NCI-H2081 (cell line): ENCODE measurements at places on chromosomes 7 and 10.

DNA sequence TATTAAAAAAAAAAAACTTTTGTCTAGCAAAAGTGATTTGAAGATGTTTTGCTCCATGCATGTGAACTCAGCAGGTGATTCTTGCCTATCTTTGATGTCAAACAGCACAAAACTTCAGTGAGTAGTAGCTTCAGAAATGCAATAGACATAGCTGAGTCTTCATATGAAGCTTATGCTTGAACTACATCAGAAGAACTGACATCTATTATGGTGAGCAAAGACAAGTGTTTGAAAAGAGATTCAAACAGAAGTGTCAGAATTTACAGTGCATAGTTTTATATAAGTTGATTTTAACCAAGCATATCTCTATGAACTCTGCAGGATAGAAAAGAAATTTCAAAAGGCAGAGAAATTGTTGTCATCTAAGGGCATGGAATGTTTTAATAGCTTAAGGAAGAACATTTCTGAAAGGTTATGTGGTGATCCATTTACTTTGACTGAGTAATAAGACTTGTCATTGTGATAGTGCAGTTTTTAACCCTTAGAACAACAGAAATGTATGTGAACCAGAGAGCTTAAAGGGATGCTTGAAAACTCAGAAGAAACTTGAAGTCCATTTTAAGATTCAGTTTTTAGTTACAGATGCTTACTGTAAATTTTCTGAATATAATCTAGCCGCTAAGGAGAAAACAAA lies 351.4 kb downstream of the MDFIC start:
- DNase-seq: no peak

- no peak for DNase-seq
Measured at GRCh38 chr7:40231796-40232195, 97.0 kb downstream of the SUGCT start.

DNA sequence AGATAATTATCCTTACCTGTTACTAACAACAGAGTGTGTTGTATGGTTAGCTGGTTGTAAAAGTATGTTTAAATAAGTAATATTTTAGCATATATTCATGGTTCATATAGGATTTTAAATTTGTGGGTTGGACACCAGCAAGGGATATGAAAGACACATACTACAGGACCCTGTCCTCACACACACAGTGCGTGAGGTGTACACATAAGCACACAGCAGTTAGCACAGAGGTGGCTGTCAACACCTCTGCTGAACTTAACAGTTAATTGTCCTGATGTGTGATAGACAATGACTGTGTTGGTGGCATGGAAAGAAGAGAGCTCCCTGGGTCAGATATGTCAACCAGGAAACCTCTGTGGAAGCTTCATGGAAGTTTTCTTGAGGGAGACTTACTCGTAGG lies 23.3 kb upstream of the NUP42 start:
- DNase-seq: no peak

- DNase-seq: no peak
Measured at GRCh38 chr7:46934198-46934825, 647.6 kb downstream of the TNS3 start.

- peak; percentile 66 for DNase-seq
Measured at GRCh38 chr7:39414224-39415035, 151.8 kb upstream of the YAE1 start.

DNA sequence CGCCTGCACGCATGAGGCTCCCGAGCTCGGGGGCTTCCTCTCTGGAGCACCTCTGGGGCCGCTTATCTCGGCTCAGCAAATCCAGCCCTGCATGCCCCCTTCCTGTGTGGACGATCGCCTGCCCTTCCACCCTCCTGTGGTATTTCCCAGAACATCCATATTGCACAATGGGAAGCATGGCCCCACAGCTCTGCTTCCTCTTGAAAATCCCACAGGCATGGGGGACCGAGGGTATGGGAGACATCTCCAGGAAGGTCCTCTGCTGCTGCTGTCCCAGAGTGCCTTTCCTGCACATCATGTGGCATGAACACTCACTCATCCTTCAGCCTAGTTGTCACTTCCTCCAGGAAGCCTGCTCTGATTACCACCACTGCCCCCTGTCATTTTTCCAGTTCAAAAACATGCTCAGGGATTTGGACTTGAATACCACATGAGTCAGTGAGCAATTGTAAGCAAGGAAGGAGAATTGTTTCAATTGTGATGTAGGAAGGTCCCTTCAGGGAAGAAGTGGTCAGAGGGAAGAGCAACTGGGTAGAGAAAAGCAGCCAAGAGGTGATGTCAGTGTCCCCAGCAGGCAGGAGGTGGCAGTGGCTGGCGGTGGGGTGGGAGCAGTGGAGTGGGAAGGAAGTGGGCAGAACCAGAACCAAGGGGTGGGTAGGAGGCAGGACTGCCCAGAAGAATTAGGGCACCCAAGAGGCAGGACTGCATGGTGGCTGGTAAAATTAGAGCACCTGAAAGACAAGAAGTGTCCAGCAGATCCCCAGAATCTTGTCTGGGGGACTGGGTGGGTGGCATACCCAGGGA lies 67.5 kb upstream of the ZMIZ1 start:
- no peak for DNase-seq

DNA sequence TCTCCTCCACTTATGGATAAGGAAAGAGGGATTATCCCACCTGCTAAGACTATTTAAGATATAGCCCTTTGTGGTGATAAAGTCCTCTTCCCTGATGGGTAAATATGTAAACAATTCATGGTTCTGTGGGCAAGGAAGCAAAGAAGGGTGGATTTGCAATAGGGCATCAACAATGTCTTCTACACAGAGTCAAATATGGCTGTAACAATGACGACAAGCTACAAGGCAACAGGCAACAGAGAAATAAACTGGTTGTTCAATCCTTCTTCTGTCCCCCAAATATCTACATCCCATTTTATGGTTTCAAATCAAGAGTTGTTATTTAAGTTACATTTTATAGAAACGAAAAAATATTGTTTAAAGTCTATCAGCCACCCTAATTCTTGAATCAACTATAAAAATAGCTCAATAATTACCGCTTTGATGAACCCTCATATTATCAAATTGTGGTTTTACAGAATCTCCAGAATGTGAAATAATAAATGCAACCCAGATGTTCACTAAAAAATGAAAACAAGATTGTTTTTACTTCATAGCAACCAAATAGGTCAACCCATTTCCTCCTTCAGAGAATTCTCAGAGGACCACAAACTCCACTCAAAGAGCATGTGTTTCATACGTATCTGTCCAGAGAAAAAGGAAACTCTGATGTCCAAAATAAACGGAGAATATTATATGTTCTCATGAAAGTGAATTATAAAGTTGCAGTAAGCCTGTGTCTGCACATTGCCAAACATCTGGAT lies 13.8 kb downstream of the CYTH3 start:
- no peak for DNase-seq

DNA sequence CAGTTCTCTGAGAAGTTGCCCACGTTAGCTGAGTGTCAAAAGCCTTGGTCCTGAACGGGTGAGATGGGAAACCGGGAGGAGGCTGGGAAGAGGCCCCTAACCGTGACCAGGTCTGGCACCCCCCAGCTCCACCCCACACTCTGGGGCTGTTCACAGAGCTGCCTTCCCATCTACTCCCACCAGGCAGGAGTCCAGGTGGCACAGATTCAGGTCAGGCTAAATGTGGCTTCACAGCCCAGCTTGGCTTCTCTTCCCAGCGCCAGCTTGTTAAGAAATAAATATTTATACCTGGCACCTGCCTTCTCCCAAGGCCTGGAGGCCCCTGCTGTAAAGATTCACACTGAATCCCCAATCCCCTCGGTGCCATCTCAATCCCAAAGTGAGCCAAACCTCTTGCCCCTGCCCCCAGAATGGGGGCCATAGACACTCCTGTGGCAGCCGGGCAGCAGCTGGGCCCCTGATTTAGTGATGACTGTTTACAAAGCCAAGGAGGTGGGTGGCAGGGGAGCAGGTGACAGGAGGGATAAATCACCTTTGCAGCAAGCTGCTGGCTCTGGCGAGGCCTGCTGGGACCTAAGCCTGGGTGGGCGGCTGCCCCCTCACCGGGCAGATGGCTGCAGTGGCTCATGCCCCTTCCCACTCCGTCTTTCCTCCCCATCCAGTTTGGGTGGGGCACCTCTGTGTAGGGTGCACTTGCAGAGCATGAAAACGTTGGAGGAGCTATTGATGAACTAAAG lies 72.5 kb downstream of the GOLGA7B start:
- DNase-seq: peak; percentile 71

- DNase-seq: no peak
Measured at GRCh38 chr10:51564896-51565510, 134.4 kb downstream of the CSTF2T start.

GRCh38 chr7:26398427-26398755 lies 106.7 kb downstream of the SNX10 start:
- no peak for DNase-seq

DNA sequence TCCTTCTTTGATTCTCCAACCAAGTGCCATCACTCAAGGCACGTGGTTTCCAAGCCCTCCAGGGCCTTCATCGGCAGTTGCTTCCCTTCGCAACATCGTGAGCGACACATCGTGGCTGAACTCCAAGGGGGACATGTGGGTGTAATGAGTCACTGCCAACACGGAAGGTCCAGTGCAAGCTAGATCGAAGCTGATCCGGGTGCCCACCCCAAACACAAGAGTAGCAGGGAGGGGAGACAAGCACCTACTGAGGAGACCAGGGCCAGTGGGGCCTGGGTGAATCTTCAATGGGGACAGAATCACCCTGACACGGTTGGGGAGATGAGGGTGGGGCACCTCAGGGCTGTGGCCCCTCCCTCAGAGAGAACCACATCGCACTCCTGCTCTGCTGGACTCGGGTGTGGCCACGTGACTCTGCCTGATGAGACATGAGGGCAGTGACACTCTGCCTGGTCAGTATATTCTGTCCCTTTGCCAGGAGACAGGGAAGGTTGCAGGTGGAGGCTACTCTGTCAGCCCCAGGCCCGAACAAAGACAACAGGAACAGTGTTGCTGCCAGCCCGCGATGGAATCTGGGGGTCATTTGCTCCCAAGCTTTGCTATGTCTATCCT lies 36.8 kb upstream of the HSPA12A start:
- no peak for DNase-seq

- peak; percentile 81 for DNase-seq
Measured at GRCh38 chr7:135801045-135801693, 52.6 kb upstream of the FAM180A start.
